Muscle of arm (tissue), 14 donors: ENCODE measurements at places on chromosomes 6 and 20. TPM values are rescaled to one million over a fixed set of nuclear protein-coding genes. Genes with fewer than 3 reads are reported as not detected.

DNA sequence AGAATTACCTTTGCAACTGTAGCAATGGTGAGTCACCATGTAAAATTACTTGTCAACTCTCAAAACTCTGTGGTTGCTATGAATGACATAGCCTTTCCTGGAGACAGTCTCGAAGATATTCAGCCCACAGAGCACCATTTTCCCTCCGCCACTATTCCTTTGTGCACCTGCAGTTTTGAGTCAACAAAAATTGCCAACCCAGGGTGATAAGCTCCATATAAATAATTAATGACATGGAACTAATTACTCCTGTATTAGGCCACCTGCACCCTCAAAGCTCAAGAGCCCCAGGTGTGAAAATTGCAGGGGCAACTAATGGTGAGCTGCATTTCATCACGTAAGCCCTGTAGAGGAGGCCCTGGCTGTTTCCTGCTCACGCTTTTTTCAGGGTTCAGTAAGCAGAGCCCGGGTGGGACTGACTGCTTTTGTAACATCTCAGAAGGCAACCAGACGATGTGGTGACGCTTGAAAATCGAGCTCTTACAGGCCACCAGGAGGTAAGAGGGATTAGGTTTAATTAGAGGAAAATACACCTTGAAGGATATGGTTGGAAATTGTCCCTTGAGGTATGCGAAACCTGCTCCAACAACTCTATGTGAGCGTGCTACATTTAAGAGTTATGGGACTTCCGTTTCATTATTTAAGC is 70.8 kb downstream of the BMP2 start:
- no peak for DNase-seq

DNA sequence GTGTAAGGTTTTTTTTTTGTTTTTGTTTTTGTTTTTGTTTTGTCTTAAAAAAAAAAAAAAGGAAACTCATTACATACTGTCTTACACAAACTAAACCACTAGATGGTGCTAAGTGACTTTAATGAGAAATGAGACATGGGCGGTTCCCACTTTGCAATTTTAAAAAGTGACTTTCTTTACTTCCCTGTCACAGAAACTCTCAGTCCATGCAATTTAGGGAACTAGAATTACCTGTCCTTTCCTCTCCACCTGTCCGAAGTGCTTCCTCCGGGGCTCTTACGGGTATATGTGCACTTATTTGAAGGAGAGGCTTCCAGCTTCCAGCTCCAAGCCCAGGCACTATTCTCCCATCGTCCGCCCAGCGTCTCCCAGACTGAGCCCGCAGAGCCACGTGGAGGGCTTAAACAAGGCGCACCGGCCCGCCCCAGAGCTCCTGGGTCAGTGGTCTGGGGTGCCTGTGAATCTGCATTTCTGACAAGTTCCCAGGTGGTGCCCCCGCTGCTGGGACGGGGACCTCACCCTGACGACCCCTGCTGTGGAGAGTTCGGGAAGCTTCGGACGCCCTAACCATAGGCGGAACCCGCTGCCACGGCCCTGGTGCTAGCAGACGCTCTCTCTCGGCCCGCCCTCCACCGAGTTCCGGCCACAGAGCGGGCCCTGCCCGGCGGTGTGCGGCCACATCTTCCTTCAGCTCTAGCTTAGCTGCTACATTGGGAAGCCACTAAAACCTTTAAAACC is 26.1 kb downstream of the BFSP1 start:
- peak; percentile 75 for DNase-seq

GRCh38 chr20:17921774-17922173 is 46.8 kb downstream of the SNX5 start:
- DNase-seq, result no peak

- no peak for DNase-seq
Measured at GRCh38 chr6:12485226-12485764, 195.1 kb downstream of the EDN1 start.

DNA sequence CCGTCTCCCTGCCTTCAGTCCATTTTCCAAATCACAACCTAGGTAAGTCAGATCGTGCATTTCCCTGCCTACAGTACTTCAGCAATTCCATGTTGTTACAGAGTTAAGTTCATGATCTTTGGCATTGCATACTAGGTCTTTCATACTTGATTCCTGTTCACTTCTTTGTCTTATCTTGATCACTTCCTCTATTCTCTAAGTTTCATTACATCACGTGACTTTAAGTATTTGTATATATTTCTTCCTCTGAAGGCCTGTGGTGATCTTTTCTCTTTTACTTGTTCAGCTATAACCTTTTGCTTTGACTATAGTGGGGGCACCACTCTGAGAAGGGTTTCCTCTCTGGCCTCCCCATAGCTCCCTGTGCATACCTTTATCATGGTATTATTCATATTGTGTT is 100.2 kb downstream of the TRMT11 start:
- DNase-seq, result no peak

DNA sequence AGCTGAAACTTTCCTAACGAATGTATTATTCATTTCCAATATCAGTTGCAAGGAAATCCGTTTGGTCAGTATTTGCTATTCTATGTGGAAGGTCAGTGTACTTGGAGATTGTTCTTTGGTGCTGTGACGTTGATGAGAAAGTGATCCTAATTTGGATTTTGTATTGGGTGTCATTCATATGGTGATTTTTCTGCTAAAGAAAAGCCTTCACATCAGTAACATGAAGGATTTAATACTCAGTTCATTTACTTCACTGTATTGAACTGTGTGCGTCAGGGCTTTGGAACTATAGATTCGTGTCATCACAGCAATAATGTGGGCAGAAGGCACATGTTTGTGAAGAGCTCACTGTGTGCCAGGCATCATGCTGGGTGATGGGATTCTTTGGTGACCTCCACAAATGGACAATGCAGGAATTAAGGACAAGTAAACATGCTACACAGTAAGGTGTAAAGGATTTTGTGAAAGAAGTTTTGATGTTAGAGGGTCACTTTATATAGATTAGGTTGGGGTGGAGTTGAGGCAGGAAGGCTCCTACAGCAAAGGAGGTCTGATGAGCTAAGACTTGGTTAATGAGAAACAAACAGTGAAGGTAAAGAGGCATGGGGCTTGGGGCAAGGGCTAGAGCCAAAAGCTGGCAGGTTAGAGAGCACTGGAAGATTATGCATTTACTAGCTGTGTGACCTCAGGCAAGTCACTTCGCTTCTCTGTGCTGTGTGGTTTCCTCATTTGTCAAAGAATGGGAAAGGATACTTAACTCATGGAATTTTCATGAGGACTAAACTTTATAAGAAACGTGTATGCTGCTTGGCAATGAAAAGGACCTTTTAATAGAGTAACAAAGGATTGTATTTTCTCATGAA is 12.1 kb downstream of the ARID1B start:
- DNase-seq, result no peak

GRCh38 chr6:87784051-87784450 is 82.0 kb upstream of the AKIRIN2 start:
- no peak for DNase-seq

- no peak for DNase-seq
Measured at GRCh38 chr6:142470421-142470820, 168.6 kb downstream of the ADGRG6 start.

DNA sequence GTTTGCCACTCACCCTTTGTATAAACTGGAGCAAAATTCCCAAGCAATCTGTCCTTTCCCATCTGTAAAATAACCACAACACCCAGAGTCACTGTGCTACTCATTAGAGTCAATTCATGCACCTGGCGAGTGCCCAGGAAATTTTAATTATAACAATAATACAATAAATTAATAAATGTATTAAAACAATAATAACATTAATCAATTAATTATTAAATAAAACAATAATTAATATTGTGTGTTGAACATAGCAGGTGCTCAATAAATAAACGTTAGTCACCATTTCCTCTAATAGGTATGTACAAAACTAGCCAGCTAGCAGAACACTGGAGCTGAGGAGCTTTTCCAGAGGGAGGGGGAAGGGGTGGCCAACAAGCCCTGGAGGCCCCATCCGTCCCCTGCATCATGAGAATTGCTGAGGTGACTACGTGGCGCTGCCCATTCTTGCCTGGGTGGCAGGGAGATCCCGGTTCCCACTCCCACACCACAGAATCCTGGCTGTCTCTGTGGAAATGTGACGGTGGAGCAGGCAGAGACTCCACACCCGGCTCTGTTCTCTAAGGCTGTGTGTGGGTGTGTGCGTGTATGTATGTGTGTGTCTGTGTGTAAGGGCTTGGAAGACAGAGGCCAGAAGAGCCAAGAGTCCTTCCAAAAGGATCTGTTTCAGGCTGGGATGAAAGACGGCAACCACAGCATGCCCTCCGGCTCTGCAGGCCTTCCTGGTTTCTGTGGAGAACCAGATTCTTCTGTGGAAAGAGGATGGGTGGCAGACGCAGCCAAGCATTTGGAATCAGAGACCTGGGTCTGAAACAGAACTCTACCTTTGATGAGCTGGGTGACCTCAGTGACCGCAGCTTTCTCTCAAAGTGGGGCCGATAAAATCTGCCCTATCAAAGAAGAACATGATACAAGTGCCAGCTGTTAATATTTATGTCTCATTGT is 18.8 kb upstream of the EZR start:
- no peak for DNase-seq

- no peak for DNase-seq
Measured at GRCh38 chr20:61138566-61138965, 113.5 kb upstream of the CDH4 start.

DNA sequence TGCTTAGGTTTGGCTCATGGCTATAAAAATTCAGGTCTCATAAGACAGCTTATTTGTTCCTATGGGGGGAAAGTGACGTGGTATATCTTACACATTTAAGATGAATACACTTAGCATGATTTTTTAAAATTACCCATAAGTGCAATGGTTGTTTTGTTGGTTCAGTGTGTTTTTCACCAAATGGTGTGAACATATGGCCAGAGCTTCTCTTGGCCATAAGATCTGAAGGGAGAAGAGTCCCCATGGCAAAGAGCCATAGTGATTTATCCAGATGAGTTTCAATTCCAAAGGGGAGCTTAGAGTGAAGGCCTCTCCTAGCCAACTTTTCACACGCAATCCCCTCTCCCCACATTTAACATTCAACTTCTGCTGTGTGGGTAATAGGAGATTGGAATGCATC is 107.6 kb downstream of the TMEM242 start:
- DNase-seq, result no peak

DNA sequence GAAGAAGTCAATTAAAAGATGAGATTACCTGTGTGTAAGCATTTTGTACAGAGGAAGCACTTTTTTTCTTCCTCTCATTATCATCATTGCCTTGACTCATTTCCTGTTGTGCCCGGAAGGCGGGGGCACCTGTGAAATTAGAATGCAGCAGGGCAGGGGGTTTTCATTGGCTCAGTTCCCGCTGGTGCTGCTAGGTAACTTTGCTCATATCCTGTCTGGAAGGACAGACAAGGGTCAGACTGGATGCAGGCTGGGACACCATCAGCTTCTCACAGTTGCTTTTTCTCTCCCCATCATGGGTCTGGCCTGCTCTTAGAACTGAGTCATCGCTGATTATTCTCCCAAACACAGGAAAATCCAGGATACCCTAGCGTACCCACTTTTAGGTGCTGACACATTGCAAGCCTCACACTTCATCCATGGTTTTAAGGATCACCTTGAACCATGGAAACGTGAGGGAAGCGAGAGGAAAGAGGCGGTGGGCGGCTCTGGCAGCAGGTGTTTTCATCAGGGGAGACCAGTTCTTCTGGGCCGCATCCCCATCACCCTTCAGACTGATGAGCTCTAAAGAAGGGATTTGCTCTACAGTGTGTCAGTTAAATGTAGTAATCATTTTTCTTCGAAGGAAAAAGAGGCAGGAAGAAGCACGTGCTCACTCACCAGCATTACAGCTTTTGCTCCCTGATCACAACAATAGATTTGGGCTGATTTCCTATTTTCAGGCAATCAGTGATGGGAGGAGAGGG is 195.7 kb upstream of the SASH1 start:
- no peak for DNase-seq

- DNase-seq, result no peak
Measured at GRCh38 chr20:49326026-49326425, 48.2 kb upstream of the ZNFX1 start.

DNA sequence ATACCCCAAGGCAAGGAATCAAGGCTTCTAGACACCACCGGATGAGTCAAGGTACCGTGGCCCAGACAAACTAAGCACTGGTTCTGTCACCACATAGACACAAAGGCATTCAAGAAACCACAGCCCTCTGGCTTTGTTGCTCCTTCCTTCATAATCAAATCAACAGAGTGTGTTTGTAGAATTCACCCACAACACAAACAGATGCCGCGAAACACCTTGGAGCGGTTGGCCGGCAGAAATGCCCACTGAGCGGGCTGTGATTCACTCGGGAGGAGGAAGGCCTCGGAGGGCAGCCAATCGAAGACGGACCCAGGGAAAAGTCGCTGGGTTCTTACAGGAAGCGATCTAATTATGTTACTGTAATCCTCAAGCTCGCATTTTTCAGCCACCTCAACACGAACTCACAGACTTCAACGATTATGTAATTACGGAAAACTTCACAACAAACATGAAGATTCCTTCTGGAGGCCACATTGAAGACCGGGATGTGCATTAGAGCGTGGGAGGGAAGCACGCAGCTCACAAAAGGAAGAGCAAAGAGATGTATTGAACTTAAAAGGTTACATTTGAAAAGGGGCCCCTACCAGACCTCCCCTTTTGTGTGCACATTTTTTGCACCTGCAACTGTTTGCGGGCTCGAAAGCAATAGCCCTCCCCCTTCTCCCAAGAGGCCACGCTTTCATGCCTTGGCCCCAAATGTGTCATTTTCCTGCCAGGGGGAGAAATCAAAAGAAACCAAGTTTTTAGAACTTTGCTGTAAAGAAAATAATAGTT is 184.7 kb upstream of the PREP start:
- no peak for DNase-seq

DDX27 gene
- 30.4 TPM for polyA plus RNA-seq

EDN1 gene
- polyA plus RNA-seq, result 12.3 TPM

DPPA5 gene
- not detected for polyA plus RNA-seq

GPX5 gene
- polyA plus RNA-seq, result not detected

C6orf52 gene
- 2.6 TPM for polyA plus RNA-seq

RSPH4A gene
- polyA plus RNA-seq, result 0.69 TPM
